Stimulated activated CD8-positive, alpha-beta memory T cell treated with anti-CD3 and anti-CD28 coated beads, Interleukin-7, amount 100 ng/mL, for 4 hours (primary cell): ENCODE measurements at places on chromosomes 7 and 10.

GRCh38 chr7:100021297-100021696, 5.9 kb downstream of the ZKSCAN1 start:
- DNase-seq: no peak

DNA sequence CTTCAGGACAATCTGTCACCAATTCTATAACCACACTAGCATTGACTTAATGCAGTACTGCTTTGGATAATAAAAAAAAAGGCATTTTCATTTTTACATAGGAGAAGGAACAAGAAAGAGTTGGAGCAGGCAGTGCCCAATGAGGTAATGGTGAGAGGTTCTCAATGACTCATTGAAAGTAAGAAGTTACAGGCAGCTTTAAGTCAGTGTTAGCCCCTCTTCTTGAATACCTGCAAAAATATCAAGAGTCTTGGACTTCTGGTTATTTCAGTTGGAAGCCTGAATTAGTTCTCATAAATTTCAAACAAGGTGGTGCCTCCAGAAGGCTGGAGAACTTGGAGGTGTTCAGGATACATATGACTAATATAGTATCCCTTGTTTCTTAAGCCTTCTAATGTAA, 422.5 kb downstream of the HTR7 start:
- no peak for DNase-seq

GRCh38 chr7:149707448-149707886, 65.9 kb downstream of the ZNF467 start:
- DNase-seq: no peak

DNA sequence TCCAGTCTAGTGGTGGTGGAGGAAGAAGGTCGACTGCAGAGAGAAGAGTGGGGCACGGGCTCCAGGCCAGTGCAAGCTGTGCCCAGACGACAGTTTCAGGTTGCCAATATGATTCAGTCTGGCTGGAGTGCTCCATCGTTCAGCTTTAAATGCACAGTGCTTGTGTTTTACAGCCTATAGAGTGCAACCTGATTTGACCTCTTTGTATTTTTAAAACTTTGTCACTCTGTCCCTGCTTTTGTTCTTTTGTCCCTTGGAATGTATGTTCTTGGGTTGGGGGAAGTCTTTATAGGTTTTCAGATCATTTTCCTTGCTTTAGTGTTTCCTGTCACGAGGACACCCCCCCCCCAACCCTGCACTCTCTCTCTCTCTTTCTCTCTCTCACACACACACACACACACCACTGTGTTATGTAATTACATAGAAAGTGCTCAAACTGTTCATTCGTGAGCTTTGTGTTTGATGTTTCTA, 198.0 kb downstream of the CAMK1D start:
- no peak for DNase-seq

- no peak for DNase-seq
Observed at GRCh38 chr7:66627151-66627681, 1.5 kb upstream of the KCTD7 start.

DNA sequence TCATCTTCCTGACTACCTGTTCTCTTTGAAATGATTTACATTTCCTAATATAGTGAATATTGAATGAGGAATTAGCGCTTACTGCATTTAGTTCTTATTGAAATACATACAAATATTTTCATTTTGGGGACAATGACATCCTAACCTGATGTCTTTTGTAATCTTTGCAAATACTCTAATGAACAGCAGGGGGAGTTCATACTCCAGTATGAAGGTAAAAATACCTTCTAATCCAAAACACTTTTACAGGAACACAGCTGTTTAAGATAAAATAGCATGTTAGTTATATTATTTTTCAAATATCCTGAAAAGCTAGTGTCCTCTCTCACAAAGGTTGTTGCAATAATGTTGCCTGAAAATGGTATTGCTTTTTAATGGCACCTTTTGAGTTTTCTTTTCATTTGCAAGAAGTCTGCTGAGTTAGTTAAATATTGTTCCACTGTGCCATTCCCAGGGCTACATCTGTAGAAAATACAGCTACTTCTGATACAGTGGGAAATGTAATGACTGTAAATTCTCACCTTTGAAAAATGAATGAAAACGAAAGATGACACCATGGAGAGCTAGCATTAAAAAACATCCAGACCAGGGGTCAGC, 400.0 kb downstream of the PHF14 start:
- no peak for DNase-seq

GRCh38 chr10:13853854-13854253, 267.1 kb downstream of the PRPF18 start:
- no peak for DNase-seq

DNA sequence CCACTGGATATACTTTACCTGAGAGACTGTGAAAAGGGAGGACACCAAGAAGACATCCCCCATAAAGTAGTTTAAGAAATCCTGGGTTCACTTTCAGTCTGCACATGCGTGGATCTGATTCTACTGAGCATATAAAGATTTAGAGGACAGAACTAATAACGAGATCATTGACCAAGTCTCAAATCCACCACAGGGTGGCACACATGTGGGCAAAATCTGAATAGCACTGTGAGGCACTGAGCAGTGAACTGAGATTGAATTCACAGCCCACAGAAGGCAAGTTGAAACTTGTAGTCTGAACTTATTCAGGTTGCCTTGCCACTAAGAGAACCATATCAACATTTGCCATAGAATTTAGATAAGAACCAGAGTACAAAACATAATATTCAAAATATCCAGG, 818.6 kb downstream of the GRID1 start:
- no peak for DNase-seq

- DNase-seq: no peak
Observed at GRCh38 chr7:50599385-50599784, 34.2 kb upstream of the DDC start.

DNA sequence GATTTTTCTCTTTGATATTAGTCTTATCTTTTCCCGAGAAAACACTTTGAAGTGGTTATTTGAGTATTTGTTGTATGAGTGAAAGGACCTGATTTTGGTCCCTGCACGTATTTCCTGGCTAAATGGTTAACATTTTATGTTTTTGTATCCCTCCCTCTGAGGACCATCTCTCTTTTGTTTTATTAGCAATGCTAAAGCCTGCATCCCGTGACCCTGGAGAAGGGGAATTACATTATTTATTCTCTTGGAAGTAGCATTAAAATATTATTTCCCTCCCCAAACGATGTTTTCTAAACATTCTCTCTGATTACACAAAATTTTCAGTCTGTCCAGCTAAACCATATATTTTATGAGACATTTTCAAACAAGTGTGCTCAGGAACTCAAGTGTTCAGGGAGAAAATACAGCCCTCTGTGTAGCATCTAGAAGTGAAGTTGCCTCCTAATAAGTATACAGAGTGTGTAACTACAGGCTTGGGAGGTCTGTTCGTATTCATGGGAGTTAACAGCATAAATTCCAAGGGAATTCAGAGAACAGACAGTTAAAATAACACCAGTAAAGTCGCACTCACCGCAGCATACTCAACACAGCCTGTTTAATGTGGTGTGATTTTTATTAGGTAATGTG, 163.8 kb upstream of the NPVF start:
- no peak for DNase-seq

GRCh38 chr10:131788386-131788785, 112.4 kb upstream of the PPP2R2D start:
- DNase-seq: no peak

DNA sequence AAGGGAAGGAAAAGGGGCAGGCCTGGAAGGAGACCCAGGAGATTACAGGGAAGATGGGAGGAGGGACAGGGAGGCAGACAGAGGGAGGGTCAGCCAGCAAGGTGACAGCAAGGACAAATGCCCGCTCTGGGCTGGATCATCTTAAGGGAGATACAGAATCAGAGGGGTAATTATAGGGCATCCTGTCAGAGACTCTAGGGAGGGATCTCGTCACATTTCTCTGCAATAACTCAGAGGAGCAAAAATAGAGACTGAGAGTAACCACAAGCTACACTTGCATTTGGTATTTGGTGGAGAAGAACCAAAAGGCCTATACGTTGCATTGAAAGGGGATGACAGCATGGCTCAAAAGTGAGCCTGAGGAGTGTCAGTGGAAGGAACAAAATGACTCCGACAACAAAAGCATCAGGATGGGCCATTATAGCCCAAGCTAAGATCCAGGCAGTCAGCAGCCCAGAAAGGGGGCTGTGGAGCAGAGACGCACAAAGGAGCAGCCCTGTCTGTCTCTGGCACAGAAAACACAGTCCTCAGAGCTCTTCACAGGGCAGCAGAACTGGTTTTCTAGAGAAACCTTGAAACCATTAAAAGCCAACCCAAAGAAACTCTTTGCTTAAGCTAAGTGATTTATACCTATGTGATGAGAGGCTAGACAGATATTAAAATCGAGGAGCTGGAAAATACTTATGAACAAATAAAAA, 430.2 kb upstream of the VSTM2A start:
- DNase-seq: no peak

GRCh38 chr10:8349610-8350249, 295.2 kb downstream of the GATA3 start:
- DNase-seq: no peak

DNA sequence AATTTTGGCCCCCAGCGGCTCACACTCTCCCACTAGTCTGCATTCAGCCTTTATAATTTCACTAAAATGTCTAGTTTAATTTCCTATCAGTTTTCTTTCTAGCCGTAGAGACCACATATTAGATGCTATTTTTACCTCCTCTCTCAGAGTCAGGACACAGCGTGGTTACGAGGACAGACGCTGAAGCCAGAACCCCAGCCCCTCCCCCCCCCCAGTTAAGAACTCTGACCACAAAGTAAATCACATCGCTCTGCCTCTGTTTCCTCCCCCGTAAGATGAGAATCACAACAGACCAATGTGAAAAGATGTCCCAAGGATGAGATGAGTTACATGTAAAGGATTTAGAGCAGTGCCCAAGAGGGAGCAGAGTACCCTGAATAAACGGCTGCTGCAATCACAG, 11.1 kb upstream of the TARP start:
- DNase-seq: no peak

DNA sequence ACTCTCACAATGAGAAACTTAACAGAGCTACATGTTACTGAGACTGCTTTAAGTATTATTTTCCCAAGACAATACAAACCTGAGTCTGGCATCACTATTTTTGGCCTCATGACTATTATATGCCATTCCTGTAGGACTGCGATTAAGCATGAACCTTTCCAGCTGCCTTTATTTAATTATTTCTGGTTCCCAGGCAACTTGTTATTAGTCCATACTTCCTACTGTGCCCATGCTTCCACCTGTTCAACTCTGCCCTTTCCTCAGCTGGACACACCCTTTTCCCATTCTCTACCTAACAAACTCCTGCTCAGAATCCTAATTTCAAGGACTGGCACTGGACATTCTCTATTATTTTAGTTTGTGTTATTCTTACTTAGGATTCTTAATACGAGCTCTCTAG, 8.1 kb upstream of the CROT start:
- no peak for DNase-seq

DNA sequence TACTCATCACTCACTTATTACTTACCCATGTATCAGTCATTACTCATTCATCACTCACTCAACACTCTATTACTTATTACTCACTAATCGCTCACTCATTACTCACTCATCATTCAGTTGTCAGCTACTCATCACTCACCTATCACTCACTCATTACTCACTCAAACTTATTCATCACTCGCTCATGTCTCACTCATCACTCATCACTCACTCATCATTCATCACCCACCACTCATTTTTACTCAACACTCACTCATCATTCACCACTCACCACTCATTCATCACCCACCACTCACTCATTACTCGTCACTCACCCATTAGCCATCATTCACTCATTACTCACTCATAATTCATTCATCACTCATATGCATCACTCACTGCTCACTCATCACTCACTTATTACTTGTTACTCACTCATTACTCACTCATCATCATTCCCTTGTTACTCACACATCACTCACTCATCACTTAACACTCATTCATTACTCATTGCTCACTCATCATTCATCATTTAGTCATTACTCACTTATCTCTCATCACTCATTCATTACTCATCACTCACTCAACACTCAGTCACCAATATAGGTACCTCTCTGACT, 237.9 kb downstream of the ADARB2 start:
- DNase-seq: no peak
